Stimulated activated naive CD8-positive, alpha-beta T cell treated with anti-CD3 and anti-CD28 coated beads, Interleukin-15, Interleukin-2, amounts not matched to agents 100 U/mL and 50 U/mL, for 24 hours (primary cell): ENCODE measurements at places on chromosomes 6 and 20.

DNA sequence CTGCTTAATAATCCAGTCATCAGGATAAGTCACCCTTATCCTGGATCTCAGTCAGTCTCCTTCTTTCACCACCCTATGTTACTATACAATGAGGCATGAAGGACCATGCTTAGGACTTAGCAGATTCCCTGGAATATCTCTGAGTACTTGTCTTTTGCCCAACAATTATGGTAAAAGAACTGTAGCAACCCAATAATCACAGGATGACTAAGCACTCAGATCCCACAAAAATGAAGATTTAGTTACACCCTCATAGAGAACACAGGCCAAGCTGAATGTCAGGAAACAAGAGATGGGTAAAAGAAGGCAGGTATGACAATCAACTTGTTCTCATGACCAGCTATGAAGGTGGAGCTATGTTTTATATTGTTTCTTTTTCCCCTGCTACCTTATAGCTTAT, 91.4 kb downstream of the EDN1 start:
- no peak for DNase-seq

DNA sequence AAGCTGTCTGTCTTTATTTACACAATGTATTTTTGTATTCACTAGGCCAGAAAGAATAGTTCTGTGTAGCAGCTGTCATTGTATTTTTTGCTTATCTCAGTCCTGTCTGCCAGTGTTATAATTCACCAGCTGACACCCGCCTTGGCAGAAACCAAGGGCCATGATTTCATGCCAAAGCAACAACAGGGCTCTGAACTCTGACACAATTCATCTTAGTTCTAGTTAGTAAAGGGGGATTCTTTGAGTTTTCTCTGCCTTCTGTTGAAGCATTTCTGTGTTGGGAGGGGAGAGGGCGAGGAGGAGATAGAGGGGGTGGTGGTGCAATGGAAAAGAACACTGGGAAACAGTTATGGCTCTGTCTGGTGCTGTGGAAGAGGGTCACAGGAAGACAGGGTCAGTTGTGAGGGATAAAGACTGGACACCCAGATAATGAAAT, 684.6 kb upstream of the MARCKS start:
- DNase-seq: no peak

DNA sequence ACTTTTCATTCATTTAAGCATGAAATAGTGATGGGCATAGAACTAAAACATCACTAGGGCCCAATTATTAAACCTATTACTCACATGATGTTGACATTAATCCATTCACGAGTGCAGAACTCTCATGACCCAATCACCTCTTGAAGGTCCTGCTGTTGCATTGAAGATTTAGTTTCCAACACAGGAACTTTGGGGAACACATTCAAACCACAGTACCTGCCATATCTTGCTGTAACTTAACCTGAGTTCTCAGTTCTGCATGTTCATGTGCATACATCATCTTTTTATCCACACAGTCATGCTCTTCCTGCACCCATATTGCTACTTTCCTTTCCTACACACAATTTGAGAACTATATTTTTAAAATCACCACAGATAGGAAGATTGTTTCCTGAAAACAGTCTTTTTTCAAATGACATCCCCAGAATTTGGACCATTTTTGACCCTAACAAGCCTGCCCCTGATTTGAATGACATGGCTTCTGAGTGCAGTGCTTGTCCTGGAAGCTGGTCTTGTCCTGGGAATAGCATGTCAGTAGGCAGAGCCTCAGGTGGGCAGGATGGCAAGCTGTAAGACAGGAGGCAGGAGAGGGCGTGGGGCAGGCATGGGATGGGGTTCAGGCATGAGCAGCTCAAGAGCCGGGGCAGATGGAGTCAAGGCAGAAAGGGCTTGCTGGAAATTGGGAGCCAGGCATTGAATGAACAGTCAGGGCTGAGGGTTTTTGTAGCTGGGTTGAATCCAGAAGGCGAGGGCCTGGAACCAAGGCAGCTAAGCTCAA, 49.2 kb upstream of the FOXC1 start:
- DNase-seq: no peak

GRCh38 chr6:21100991-21101390, 492.6 kb upstream of the SOX4 start:
- DNase-seq: no peak

DNA sequence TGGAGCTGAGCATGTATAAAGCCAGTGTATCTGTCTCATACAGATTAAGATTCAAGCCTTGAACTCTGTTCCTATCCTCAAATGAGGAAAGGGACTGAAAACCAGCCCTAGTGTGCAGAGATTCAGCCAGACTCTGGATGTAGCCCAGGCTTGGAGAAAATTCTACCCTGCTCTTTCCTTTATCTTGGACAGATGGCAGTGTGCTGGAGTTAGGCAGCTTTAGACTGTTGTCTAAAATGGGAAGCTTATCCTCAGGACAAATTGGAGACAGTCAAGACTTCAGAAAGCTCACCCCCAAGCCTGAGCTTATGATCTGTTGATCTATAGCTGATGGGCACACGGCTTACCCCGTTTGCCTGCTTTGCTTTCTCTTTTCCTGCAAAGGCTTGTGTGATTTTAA, 1057.6 kb downstream of the KIF16B start:
- DNase-seq: no peak

DNA sequence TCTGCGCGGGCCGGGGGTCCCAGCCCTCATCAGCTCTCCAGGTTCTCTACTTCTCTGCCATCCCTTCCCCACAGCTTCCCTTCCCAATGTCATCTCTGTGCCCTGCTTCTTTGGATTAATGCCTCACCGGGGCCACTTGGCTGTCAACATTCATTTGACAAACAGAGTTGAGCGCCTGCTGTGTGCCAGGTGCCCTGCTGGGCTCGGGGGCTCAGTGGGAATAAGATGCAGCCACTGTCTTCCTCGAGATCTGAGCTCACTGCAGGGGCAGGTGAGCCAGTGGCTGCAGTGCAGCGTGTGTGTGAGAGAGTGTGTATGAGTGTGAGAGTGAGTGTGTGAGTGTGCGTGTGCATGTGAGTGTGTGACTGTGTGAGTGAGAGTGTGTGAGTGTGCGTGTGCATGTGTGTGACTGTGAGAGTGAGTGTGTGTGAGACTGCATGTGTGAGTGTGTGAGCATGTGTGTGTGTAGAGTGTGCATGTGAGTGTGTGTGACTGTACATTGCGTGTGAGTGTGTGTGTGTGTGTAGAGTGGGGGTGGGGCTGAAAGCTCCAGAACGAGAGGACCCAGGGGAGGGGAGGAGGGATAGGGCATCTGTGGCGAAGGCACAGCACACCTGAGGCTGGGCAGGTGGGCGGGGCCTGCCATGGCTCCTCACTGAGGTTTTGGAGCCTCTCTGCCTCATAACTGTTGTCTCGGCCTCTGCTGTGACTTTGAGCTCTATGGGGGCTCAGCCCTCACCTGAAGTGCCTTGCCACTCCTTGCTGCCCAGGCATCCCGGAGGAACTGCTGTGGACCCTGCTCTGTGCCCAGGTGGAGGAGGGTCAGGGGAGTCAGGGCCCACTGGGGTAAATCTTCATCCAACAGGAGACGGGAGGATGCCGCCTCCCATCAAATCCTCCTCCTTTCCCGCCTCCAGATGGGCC, 36.5 kb upstream of the PHACTR3 start:
- no peak for DNase-seq

DNA sequence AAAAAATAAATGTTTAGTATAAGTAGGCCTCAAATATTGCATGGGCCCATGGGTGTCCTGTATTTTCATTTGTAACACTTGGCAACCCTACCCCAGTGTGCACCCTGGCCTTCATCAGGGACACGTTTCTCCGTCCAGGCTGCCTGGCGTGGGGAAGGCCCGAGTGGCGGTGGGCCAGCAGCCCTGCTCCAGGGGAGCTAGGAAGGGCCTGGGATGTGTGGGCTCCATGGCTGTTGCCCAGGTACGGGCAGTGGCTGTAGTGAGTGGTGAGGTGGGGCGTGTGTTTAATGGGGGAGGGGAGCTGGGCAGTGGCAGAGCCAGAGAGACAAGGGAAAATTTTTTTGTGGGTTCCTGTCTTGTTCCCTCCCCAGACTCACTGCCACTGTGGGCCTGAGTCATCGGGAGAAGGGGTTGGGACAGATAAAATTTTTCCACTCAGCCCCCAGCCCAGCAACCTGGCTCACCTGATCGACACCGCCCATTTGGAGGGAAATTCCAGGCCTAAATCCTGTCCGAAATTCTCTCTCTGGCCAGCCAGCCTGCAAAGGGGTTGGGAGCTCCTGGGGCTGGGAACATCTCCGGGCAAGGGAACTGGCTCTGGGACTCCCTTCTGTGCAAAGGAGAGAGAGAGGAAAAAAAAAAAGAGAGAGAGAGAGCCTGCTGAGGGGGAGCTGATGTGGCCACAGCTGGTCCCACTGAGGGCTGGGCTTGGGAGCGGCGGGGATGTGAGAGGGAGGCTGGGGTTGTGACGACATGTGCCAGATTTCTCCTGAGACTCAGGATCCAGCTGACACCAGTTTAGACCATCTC, 32.5 kb upstream of the VEGFA start:
- DNase-seq: no peak

- DNase-seq: no peak
Measured at GRCh38 chr6:137261361-137261760, 42.2 kb upstream of the IFNGR1 start.

DNA sequence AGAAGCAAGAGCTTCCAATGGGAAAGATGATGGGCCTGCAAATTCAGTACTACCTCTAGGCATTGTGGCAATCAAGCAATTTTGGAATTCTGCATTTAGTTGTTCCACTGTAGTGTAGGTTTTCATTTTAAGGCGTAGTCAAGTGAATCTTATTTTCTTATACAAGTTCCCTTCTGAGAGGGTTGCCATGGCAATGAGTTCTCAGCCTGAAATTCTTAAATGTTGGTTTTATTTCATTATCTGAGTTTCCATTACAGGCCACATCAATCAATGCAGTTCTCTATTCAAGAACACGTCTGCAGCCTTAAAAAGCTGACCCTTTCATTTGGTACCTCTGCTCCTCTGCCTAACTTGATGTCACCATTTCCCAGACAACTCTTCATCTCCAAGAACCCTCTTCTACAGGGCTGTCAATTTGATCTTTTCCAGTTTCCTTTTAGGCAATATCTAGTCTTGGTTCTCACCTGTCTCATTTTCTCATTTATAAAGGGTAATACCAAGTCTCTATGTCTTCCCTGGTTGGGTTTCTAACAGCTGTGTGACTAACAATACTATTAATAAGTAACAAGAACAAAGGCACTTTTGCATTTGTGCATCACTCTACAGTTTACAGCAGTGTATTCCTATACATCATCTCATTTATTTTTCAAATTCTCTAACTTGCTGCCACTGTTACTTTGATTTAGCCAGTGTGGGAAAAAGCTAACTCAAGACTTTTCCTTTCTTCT, 898.2 kb upstream of the FLRT3 start:
- DNase-seq: no peak

- DNase-seq: no peak
Measured at GRCh38 chr6:146361128-146361924, 182.3 kb upstream of the RAB32 start.

GRCh38 chr6:193773-194310, 98.4 kb upstream of the DUSP22 start:
- DNase-seq: peak; percentile 31

GRCh38 chr20:63029358-63030121, 22.8 kb upstream of the BHLHE23 start:
- peak; percentile 27 for DNase-seq

GRCh38 chr6:54118117-54118516, 6.9 kb downstream of the MLIP start:
- DNase-seq: no peak

DNA sequence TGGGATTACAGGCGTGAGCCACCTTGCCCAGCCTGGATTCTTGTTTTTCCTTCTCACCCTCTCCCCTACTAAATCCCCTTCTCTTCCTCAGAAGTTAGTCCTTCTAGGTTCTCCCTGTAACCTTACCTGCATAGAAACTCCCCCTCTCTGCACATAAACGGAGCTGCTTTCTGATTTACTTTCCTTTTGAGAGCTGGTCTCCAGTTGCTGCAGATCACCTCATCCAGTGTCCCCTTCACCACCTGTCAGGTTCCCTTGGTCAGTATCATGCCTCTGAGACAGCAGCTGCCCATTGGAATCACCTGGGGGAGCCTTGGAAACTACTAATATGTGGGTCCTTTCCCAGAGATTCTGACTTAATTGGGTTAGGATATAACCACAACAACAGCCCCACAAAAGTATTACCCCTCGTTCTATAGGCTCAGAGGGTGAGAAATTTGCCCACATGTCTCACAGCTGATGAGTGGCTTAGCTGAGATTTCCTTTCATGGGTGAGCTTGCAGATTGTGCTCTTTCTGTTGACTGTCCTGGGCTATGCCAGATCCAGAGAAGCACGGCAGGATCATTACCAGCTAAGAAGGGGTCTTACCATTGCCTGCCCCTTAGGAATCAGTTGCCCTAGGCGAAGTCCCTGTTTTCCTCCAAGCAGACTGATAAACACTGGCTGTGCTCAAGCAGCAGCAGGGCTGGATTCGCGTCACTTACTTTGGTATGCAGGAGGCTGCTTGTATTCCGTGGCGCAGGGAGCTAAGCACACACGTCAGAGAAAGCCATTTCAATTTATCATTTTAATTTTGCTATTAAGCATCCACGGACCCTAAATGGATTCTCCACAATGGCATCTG, 51.3 kb downstream of the AKAP12 start:
- DNase-seq: no peak

DNA sequence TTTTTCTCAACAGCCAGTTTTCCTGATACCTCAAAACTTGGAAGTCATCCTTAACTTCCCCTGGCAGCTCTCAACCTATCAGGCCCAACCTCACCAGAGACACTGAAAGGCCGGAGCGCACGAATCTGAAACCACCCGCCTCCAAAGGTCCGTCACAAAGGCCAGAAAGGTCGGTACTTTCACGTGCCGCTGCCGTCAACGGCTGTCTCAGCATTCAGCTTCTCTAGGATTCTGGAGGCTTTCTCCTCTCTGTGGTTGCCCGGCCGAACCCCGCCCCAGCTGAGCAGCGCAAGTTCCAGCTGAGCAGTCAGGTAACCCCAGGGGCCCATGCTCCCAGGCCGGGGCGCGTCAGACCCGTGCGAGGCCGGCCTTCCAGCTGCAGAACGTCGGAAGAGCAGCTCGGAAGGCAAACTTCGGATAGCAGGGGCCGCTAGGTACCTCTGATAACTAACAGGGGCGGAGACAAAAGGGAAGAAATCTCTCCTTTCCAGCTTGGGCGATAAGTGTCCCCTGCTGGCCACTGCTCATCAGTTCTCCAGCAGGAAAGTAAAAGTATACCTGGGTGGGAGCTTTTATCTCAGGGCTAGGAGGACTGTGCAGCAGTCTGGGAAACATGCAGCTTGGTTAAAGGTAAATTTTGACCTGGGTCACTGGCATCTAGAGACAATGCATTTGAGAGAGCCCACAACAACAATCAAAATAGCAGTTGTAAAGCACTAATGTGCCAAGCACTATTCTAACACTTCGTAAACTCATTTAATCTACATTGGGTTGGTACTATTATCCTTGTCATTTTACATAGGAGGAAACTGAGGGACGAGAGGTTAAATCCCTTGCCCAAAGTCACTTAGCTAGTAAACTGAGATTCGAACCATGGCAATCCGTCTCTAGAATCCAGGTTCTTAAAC, 16.1 kb downstream of the ZSCAN12 start:
- DNase-seq: peak; percentile 48

GRCh38 chr6:130486417-130486816, 120.6 kb downstream of the TMEM200A start:
- no peak for DNase-seq
